NCI-H524 treated with DMSO at 0.1 percent for 48 hours (cell line): ENCODE measurements at places on chromosomes 5 and 9.

DNA sequence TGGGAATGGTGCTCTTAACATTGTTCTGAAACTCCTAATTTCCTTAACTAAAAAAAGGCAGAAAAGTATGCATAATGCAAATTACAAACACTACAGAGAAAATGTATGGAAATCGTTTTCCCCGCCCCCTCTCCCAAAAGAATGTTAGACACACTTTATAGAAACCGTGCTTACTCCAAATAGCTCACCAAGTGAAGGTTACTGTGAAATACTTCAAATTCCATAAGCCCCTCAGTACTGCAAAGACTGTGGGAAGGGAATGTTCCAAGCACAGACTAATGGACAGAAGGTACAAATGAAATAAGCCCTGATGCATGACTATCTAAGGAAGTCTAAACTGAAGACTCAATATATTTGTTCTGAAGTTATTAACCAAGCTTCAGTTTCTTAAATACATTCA is 12.5 kb downstream of the MAPKAP1 start:
- no peak for DNase-seq

DNA sequence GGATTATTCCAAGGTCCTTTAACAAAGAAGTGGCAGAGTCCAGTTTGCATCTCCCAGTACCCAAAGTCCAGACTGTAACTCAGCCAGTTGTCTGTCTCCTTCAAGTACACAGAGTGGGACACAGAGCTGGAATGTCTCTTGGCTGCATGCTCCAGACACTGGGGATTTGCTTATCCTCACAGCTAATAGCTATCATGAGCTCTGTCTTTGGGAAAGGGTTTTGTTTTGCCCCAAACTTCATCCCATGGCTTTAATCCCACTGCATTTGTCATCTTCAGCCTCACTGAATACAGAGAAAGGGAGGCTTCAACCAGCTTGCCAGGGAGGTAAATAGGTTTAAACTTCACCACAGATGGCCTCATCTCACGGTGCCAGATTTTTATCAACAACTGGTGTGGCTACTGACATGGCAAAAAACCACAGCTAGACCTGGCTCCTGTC is 412.2 kb upstream of the SLC24A2 start:
- DNase-seq: no peak

- no peak for DNase-seq
These were observed 8.8 kb downstream of the TMEM171 start for GRCh38 chr5:73129143-73129542.

- no peak for DNase-seq
These were observed 165.0 kb downstream of the DROSHA start for GRCh38 chr5:31366941-31367340.

DNA sequence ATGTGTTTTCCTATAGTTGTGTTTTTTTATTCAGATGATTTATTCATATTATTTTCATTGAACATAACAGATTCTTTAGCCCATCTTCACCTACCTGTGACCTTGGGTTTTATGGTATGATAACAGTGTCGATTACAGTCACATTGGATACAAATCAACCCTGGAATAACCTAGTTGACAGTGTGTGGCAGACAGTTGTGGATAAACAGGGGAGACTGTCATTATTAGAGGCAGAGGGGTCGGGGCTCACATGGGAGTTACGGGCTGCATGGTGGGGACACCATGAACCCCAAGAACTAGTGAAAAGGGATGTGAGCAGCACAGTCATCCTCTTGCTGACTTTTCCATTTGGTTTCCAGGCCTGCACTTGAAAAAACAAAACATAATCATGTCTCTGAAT is 29.9 kb upstream of the MAP1B start:
- DNase-seq: no peak

DNA sequence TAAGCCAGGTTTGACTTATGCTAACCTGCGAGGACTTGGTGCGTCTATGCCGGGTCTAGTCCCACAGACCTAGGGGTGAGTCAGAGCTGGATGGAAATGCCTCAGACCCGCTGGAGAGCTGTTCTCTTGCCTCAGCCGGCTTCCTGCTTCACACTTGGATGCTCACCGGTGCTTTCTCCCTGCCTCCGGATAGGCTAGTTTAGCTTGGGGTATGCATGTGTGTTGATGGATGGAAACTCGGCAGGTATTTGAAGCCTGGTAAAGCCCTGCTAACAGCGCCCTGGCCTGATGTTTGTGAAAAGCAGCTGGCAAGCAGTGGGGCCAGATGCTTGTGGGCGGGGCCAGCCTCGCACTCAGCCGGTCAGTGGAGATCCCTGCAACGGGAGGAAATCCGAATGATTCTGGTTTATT is 29.3 kb downstream of the PRRC2B start:
- peak; percentile 47 for DNase-seq

GRCh38 chr5:124701016-124701415 is 45.4 kb downstream of the ZNF608 start:
- no peak for DNase-seq

GRCh38 chr5:72486371-72486770 is 20.8 kb downstream of the ZNF366 start:
- DNase-seq: no peak

- no peak for DNase-seq
These were observed 45.2 kb downstream of the SEMA5A start for GRCh38 chr5:9500625-9501024.

GRCh38 chr5:73686912-73687311 is 60.9 kb downstream of the ARHGEF28 start:
- no peak for DNase-seq

- DNase-seq: no peak
These were observed 61.1 kb downstream of the COL23A1 start for GRCh38 chr5:178529080-178529479.

DNA sequence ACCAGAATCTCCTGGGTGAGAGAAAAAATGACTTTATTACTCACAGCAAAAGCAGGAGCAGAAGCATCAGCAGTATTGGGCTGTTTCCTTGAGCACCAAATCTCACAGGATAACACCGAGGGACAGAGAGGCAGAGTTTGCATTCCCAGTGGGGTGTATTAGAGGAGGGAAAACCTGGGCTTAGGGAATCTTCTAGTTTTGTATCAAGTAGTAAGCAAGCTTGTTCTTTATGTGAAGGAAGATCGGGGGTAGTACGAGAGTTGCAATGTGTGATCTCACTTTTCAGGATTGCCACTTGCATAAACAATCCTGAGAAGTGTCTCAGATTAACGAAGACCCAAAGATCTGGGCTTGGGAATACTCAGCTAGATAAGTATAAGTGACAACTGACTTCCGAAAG is 1163.0 kb downstream of the TAF11L14 start:
- DNase-seq: no peak

DNA sequence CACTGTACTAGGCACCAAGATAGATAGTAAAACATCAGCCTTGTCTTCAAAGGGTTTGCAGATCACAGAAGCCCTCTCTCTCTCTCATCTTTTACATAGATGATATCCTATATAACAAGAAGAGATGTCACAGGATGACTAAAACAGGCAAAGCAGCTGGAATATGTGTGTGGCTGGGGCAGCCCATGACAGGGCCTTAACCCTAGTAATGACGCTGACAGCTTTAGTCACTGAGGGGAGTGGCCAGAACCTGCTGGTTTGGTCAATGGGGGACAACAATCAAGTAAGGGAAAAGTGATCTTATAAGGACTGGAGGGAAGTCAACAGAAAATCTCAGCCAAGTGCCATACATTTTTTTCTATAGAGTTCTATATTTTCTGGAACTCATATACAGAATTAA is 41.9 kb upstream of the RIC1 start:
- DNase-seq: no peak
